Stimulated activated CD8-positive, alpha-beta memory T cell treated with anti-CD3 and anti-CD28 coated beads, Interleukin-7, amount 100 ng/mL, for 1 hour (primary cell): ENCODE measurements at places on chromosomes 6 and 20.

- DNase-seq = no peak
These were observed at the start of gene PXDC1 for GRCh38 chr6:3751077-3751729. TSS of gene PXDC1 (minus strand) at chr6:3751713. CDS start at chr6:3751531, 182 bp downstream.

DNA sequence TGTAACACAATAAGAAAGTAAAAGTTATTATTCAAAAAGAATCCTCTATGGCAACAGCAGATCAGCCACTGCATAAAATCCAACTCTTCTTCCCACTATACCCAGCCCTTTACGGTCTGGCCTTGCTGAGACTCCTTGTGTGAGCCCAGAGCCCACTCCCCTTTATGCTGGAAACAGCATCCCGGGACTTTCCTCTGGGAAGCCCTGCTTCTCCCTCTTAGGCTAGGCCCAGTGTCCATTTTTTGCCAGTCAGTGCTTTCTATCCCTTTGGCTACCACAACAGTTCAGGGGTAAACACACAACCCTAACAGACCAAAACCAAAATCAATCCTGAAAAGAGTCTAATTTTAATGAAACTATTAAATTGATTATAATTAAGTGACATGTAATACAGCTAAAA is 20.6 kb downstream of the FKBP5 start:
- no peak for DNase-seq

- DNase-seq = no peak
These were observed 57.5 kb downstream of the CEBPB start for GRCh38 chr20:50248104-50248641.

DNA sequence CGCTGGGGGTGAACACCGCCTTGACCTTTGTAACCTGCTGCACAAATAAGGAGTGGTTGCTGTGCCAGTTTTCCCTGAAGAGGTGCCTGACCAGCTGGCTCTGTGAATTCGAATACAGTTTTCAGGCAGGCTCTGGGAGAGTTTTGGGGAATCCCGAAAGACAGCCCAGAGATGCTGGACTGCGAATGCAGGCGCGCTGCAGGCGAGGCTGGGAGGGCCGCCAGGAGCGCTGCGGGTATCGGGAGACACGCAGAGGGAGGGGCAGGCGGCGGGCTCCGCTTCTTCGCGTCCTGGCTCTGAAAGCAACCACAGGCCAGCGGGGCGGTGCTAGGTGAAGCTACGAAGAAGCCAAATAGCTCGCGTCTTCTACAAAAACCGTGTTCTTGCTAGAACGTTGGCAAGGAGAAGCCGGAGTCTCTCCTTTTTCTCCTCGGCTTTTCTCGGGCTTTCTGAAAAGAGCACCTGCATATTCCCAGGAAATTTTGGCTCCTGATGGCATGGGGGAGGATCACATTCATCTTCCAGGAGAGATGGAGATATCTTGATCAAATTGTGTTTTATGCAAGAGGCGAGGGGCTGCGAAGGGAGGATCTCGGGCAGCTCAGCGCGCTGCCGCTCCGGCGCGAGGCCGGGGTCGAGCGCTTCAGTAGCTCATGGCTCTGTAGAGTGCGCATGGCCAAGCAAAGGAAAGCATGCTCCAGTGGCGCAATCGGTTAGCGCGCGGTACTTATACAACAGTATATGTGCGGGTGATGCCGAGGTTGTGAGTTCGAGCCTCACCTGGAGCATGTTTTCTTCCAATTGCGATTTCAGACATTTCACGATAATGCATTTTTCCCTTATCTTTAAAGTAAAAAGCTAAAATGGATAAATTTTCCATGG is 158.1 kb upstream of the ZNF184 start:
- no peak for DNase-seq

DNA sequence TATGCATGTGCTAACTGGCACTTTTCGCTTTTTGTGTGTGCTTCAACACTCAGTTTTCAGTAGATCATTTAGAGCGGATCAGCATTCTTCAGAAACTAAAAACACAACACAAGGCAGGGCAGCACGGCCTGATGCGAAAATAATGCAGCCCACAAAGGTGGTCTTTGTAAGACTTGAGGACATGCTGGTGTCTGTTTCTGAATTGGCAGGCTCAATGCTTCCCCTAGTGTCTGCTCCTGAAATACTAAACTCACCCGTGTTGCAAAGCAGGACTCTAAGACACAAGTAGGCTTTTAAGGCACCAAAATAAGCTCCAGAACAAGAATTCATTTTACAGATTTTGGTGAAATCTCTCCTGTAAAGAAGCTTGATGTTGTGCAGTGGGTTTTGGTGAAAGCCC is 676.5 kb downstream of the TENT5A start:
- DNase-seq = no peak

DNA sequence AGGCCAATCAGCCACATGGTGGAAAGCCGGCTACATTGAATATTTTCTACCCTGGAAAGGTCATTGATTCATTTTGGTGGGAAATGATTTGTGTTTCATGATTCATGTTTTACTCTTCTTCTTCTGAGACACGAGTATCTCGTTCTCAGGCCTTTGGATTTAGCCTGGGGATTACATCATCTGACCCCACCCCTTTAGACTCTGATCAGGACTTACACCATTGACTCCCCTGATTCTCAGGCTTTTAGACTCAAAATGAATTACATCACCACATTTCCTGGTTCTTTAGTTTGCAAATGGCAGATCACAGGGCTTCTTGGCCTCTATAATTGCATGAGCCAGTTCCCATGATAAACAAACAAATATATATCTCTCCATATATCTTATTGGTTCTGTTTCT is 228.8 kb downstream of the ADGRG6 start:
- no peak for DNase-seq

DNA sequence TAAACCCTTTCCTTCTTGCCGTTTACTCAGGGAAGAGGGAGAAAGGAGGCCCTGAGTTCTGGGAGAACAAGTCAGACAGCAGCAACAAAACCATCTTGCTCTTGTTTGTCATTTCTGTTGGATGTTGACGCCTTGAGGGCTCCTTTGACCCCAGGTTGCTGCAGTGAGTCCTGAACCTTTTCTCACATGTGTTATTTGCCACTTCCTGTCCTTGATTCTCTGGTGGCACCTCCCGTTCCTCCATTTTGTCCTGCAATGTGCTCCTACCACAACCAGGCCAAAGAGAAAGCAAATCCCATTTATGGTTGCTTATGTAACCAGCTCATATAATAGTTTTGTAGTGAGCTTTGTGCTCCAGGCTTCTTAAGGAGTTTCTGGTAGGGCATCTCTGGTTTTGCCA is 66.6 kb upstream of the ADGRF4 start:
- DNase-seq = no peak

- DNase-seq = no peak
These were observed 132.9 kb upstream of the MYLIP start for GRCh38 chr6:15996030-15996429.

DNA sequence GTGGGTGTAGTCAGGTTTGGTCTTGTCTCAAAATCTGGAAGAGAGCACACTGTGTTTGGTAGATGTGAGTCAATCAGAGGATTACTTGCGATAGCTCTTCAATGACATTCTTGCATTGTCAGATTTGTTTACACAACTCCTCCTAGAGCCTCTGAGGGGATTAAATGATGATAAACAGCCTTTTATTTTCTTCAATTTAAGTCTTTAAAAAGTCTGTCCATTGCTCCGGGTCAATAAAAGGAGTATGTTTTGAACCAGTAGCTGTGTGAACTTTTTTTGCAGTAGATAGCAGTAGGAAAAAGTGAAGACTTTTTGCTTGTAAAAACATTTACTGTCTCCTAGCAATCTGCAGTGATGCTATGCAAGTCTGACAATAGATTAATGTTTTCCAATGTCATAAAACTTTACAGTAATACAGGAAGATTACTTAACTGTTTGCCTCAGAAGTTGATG is 49.9 kb downstream of the GJA1 start:
- no peak for DNase-seq

DNA sequence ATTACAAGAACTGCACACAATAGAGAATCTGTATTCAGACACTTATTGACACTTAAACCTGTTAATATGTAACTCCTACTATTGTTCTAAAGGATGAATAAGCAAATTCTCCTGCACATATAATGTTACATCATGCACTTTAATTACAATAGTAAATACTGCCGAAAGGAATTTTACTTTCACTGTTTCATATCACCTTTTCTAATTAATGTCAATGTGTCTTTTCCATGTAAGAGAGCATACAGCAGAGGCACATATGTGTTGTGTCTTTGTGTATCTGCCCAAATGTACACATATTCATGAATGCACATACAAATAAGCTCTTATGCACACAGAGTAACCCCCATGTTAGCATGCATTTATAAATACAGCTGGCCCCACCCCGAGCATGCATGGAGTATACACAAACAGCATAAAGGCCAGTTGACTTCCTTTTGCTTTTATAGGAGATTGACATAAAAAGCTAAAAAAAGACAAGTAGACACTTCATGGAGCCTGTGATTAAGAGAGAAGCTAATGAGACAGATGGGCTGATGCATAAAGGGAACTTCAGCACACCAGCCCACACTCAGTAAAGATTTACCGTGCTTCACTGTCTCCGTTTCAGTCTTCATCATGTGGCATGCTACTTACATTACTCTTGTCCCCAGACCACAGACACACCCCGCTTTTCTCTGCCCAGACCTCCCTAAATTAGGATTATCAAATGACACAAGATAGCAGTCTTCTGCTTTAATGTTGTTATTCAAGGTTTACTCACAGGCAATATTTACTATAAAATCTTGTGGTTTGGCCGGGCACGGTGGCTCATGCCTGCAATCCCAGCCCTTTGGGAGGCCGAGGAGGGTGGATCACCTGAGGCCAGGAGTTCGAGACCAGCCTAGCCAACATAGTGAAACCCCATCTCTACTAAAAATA is 184.6 kb downstream of the ATXN1 start:
- no peak for DNase-seq

- peak; percentile 52 for DNase-seq
These were observed 12.2 kb upstream of the SERPINB1 start for GRCh38 chr6:2853769-2854395.

DNA sequence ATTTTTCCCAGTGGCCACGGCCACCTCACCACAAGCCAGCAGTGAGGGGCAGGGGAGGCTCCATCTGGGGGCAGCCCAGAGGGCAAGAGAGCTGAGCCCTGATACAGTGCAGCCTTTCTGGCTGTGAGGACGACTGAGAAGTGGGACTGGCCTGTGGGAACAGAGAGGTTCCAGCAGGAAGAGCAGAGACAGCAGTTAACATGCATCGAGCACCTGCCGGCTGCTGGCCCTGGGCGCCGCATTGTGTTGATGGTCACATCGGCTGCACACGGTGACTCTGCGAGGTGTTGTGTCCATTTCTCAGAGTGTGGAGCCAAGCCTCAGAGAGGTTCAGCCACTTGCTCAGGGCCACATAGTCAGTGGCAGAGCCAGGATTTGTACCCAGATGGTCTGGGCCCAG is 9.8 kb downstream of the FOXS1 start:
- DNase-seq = no peak

- DNase-seq = no peak
These were observed 2.6 kb downstream of the CST3 start for GRCh38 chr20:23634985-23635767.

DNA sequence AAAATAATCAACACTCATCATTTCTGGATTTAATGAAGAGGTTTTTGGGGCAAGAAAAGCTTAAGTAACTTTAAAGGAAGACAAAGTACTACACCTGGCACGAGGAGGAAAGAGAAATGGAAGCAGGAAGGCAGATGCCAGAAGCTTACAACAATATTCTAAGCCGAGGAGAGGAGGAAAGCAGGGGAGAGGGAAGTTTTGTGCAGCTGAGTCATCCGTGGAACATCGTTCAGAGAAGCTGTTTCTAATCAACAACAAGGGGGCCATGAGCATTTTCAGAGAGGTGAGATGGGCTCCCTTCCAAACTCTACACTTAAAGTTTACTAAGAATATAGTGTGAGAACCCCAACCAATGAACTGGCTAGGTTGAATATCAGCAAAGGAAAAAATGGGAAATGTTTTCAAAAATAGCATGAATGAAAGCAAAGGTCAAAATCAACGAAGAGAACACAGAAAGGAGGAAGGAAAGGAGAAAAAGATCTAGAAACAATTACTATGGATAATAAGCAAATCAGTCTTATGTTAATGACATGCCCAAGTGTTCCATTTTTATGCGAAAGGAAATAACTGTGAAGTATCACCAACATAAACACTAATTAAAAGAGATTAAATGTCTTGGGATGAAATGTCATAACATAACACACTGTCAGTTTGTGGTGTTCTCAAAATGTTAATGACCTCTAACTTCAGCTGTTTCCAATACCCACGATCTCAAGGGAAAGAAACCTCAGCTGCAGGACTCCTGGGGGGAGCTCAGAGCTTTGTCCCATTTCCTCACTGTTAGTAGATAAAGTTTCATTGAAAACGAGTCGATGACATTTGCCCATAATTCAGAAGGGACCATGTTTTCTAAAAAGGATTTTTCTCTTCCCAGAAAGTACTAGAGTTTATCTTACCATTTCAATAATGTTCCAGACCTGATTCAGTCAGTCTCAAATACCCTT is 203.4 kb upstream of the STXBP5 start:
- no peak for DNase-seq

GRCh38 chr20:63819224-63819921 is 11.7 kb downstream of the ZBTB46 start:
- DNase-seq = no peak

DNA sequence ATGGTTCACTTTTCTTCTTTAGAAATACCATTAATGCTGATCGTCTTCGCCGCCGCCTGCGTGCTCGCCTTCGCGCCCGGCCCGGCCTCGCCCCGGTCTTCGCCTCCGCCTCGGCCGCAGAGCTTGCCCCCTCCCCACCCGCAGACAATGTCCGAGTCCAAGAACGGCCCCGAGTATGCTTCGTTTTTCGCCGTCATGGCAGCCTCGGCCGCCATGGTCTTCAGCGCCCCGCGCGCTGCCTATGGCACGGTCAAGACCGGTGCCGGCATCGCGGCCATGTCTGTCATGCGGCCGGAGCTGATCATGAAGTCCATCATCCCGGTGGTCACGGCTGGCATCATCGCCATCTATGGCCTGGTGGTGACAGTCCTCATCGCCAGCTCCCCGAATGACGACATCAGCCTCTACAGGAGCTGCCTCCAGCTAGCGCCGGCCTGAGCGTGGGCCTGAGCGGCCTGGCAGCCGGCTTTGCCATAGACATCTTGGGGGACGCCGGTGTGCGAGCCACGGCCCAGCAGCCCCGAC is 4.8 kb upstream of the PRPH2 start:
- DNase-seq = no peak

DNA sequence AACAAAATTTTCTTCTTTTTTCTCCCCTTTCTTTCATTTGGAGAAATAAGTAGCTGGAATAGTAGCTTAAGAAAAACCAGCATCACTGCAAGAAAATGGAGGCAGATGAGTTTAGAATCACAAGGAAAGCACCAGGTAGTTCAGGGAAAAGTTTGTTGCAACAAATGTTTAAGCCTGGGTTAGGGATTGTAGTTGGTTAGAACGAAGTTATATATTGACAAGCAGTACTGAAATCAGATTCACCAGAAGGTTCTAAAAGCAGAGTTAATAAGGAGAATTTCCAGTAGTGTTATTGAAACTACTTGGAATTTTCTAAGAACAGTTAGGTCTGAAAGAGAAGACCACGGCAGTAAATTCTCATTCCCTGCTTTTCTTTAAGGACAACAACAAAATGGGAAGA is 70.2 kb downstream of the BMP2 start:
- DNase-seq = no peak
